ENCODE measurements at places on chromosomes 7 and 10.
A peak's percentile ranks its signal among the peaks of the same experiment; 100 is the strongest.

GRCh38 chr7:156988343-156989185 lies 21.9 kb downstream of the MNX1 start:
- no peak for DNase-seq

GRCh38 chr10:2951235-2951835 lies 116.0 kb upstream of the PFKP start:
- no peak for DNase-seq

DNA sequence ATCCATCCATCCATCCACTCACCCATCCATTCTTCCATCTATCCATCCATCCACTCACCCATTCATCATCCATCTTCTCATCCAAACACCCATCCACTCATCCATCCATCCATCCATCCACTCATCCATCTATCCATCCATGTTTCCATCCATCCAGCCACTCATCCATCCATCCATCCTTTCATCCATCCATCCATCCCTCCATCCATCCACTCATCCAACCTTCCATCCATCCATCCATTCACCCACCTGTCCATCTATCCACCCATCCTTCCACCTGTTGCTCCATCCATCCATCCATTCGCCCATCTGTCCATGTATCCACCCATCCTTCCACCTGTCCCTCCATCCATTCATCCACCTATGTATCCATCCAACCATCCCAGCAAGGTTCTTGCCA lies 378.4 kb upstream of the PFKP start:
- no peak for DNase-seq

DNA sequence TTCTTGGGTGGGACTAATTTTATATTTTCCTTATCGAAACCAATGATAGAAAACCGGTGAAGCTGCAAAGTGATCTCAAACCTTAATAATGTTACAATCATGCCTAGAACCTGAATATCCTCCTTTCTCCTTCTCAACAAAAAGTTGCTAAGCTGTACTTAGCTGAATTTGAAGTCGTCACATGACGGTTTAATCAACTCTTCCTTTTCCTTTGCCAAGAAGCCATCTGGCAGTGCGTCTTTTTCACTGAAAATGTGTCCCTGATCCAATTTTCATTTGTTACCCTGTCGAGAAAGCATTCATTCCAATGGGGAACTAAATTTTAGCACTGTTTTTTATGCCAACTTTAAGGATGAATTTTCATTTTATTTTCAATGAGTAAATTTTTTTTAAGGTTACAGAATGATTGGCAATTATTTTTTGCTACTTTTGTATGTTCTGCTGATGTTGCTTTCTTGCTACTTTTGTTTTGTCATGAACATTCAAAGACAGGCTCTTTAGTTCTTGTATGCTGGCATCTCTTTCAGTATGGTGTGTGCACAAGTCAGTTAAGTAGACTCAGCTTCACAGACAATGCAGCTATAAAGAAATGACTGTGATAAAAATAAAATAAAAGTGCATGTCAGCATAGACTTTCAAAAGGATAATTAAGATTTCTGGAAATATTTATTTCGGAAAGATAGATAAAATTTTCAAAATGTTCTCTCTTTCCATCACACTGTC lies 980.0 kb downstream of the DNAJB9 start:
- DNase-seq = no peak

GRCh38 chr10:71957546-71958275 lies 6.5 kb upstream of the CHST3 start:
- no peak for DNase-seq

- DNase-seq = peak; percentile 36
Observed at GRCh38 chr7:155738652-155739537, 73.4 kb downstream of the SHH start.

- peak; percentile 30 for DNase-seq
Observed at GRCh38 chr10:84924131-84924530, 595.7 kb downstream of the CCSER2 start.

DNA sequence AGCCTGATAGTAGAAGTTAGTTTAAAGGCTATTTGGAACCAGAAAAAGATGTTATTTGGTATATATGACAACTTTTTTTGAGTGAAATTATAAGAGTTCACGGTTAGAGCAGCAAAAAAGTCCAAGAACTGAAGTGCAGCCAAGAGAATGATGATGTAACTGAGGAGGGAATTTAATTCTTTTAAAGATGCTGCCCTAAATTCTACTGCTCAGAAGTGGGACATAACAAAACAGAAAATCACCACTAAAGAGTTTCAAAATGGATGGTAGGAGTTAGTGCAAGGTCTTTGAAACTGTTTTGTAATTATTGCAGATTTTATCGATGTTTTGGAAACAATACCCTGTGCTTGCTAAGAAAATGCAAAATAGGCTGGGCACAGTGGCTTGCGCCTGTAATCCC lies 6.5 kb downstream of the SAMD8 start:
- DNase-seq = no peak

Measured in NCI-H146 (cell line).